ENCODE measurements at places on chromosomes 4 and X.

DNA sequence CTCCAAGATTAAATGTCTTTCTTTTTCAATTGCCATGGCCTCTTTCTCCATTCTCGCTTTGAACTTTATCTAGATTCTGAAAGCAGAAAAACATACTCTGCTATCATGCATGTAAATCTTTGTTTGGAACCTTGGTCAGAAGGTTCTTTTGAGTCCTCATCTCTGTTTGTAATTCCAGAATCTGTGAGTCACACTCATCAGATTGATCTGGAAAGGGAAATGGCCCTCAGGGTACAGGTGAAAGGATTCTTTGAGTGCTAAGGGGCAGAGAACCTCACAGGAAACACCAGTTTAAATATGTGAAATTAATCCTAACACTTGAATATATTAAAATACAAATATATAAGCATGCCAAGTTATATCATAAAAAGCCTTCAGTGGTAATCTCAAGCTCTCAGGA, 211.0 kb upstream of the ADGRL3 start:
- no peak for DNase-seq

- no peak for DNase-seq
These were observed 41.5 kb upstream of the BRS3 start for GRCh38 chrX:136446208-136446607.

GRCh38 chr4:99720206-99720605, 62.6 kb upstream of the C4orf54 start:
- no peak for DNase-seq

- DNase-seq: no peak
These were observed 344.4 kb downstream of the RAPGEF2 start for GRCh38 chr4:159447296-159447695.

GRCh38 chr4:7348946-7349900, 85.5 kb downstream of the PSAPL1 start:
- DNase-seq: no peak

GRCh38 chrX:110281377-110281776, 36.5 kb downstream of the AMMECR1 start:
- no peak for DNase-seq

Measured in omental fat pad (tissue), 4 donors.